ENCODE measurements at places on chromosomes 1 and 21. TPM values are rescaled to one million over a fixed set of nuclear protein-coding genes. Genes with fewer than 3 reads are reported as not detected.
A peak's percentile ranks its signal among the peaks of the same experiment; 100 is the strongest.

- no peak for DNase-seq
These were observed 70.5 kb downstream of the CD2 start for GRCh38 chr1:116824631-116825206.

GRCh38 chr1:209383907-209384709 is 199.4 kb upstream of the CAMK1G start:
- DNase-seq, result no peak

GRCh38 chr1:97562081-97562480 is 358.8 kb downstream of the DPYD start:
- no peak for DNase-seq

ATAD3B gene
- total RNA-seq, result 16.6 TPM

CTSS gene
- total RNA-seq, result 51.7 TPM

NCAM2 gene
- 0.38 TPM for total RNA-seq

GRCh38 chr1:184176058-184176457 is 124.5 kb downstream of the TSEN15 start:
- no peak for DNase-seq

- DNase-seq, result no peak
These were observed 13.3 kb upstream of the PLCH2 start for GRCh38 chr1:2462819-2463218.

DPH2 gene
- total RNA-seq, result 18.8 TPM

DNA sequence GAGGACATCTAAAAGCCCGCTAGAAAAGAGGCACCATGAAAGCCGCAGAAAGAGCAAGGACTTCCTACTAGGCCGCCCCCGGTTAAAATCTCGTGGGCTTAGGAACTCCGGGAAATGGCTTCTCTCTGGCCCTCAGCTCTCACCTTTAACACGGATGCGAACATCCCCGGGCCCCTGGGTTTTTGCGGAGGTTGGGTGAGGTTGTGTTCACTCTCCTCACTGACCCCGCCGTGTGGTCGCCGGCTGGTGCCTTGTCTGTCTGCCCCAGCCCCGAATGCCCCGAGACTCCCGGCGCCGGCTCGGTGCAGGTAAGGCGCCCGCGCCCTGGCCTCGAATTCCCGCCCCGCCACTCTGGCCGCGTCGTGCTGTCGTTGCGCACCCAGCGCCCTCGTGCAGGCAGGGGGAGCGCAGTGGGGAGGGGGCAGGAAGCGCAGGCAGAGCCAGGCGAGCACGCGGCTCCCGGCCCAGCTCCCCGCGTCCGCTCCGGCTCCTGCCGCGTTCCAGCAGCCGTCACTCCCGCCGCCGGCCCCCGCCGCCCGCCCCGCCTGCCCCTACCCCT is at the start of gene SHISAL2A:
TSS of gene SHISAL2A (plus strand) at position 437 of the 559 bp plus-strand sequence. CDS start 326 bp downstream, outside the sequence.
- no peak for DNase-seq

DNA sequence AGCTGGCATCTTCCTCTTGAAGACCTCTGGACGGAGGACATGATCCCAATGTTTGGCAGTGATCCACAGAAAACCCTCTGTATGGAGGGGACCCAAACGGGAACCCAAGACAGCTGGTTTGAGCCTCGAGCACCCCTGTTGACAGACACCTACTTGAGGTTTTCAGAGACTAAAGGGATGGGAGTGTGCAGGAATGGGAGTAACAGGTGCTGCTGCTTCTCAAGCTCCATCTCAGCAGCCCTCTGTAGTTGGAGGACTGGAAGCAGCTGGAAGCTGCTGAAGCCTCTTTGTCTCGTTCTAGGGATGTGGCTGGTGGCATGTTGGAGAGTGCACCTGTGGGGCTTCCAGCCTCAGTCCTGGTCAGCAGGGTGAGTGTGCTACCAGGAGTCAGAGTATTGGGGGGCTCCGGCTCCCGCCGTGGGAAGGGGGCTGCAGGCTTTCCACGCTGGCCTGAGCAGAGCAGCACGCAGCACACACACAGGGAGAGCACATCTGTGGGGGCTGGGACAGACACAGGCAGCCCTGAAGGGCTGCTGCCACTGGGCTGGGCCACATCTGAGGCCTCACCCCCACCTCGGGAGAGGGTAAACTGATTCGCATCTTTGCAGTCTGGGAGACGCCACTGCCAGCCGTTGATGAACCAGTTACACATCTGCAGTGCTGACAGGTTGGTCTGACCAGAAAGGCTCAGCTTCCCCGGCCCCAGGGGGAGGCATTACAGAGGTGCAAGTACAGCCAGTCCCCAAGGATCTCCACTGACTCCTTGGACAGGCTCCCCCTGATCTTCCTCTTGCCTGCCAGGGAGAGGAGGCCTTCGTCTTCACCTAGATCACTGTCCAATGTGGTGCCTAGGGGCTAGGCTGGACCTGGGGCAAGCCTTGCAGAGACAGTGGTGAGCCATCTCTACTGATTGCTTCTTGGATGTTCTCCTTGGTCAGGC is 56.6 kb downstream of the ADSS2 start:
- DNase-seq, result no peak

DNA sequence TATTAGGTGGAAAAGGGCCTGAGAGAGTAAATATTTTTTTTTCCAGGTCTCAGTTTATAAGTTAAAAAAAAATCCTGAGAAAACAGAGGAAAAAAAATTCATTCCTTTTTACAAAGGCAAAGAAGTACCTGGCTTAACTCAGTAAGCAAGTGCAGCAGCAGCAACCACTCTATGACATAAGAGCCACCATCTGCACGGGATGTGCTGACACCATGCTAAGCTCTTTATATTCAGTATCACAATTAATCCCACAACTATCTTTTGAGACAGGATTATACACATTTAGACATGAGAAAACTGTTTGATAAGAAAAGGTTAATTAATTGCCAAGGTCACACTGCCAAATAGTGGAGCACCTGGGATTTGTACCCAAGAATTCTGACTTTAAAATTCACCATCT is 13.4 kb upstream of the DPT start:
- DNase-seq, result no peak

- peak; percentile 35 for DNase-seq
These were observed 8.8 kb upstream of the ABCB10 start for GRCh38 chr1:229567109-229567868.

- DNase-seq, result no peak
These were observed 10.6 kb upstream of the RAVER2 start for GRCh38 chr1:64734287-64734652.

RGSL1 gene
- not detected for total RNA-seq

GRCh38 chr1:1510912-1511532 is 940 bp upstream of the ATAD3A start:
- DNase-seq, result peak; percentile 42

DNA sequence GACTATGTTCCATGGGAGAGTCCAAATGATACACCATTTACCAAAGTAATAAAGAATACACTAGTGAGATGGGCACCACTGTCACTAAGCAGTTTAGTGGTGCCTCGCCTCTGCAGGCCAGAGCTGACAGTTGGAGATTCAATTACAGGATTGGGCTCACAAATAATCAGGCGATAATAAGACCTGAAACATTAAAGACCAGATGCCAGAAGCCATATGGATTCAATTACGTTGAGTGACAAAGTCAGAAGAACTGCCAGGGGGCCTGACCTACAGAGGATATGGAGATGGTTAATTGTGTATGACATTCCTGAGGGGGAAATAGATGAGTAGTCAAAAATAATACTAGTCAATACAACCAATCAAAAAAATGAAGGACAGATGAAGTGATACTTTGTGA is 65.2 kb upstream of the ST6GALNAC5 start:
- no peak for DNase-seq

GRCh38 chr1:147514233-147514632 is 27.1 kb upstream of the BCL9 start:
- no peak for DNase-seq

GRCh38 chr1:3669421-3669821 is 17.1 kb downstream of the TP73 start:
- DNase-seq, result no peak

DAP3 gene
- total RNA-seq, result 38.0 TPM

- DNase-seq, result no peak
These were observed 8.9 kb downstream of the SLC6A17 start for GRCh38 chr1:110159168-110159567.

DNA sequence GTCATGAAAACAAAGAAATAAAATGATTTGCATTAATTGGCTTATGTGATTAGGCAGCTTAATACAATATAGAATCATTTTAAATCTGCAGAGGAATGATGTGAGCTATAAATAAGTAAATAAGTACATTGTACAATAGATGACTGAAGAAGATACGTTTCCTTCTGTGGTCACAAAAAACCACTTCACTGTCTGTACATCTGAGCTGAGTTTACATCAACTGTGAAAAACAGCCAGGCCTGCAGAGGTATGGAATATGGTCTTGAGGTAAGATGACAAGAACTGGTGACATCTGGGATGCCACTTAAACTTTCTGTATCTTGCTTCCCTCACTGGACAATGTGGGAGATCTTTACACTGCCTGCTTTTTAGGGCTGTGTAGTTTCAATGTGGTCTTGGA is 130.0 kb upstream of the BEND5 start:
- no peak for DNase-seq

- no peak for DNase-seq
These were observed 115.2 kb downstream of the ROR1 start for GRCh38 chr1:63888984-63889383.

FAM89A gene
- 20.0 TPM for total RNA-seq

GRCh38 chr1:40315795-40316594 is 1.1 kb downstream of the COL9A2 start:
- peak; percentile 17 for DNase-seq

DNA sequence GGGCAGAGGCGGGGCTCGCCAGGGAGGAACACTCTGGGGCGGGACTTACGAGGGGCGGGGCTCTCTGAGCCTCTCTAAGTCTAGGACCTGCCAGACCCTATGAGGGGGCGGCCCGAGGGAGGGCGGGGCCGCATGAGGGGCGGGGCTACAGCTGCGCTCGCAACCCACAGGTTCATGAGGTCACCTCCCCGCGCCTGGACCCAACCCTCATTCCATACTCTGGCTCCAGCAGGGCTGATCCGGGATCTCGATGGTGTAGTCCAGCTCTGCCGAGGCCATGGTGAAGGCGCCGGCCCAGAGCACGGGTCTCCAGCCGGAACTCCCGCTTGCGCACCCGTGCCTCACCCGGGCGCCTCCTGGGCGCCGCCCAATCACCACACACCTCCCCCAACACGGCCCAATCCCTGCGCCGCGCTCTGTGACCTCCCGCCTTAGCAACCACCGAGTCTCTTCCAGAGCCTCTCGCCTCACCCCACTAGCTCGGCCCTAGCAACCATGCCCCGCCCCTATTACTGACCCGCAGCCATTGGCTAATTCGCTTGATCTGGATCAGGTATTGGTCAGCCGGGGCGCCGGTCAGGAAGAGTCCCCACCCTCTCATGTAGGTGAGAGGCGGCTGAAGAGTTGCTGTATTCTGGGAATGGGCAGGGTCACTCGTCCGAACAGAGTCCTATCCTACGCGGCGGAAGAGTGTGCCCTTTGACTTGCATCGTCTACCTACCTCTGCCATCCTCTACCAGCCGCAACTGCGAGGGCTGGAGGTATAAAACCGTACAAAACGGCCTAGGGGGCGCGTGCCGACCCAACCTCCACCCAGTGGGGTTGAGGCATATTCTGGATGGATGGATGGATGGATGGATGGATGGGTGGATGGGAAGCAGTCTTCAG is at the start of the genes ARMH1 and TMEM53:
TSS of gene ARMH1 (plus strand) at position 602 of the 888 bp plus-strand sequence. CDS start 14,984 bp downstream, outside the sequence.
TSS of gene TMEM53 (minus strand) at position 369 of the 888 bp plus-strand sequence. CDS start at position 279, 90 bp downstream.
- DNase-seq, result peak; percentile 98

DNA sequence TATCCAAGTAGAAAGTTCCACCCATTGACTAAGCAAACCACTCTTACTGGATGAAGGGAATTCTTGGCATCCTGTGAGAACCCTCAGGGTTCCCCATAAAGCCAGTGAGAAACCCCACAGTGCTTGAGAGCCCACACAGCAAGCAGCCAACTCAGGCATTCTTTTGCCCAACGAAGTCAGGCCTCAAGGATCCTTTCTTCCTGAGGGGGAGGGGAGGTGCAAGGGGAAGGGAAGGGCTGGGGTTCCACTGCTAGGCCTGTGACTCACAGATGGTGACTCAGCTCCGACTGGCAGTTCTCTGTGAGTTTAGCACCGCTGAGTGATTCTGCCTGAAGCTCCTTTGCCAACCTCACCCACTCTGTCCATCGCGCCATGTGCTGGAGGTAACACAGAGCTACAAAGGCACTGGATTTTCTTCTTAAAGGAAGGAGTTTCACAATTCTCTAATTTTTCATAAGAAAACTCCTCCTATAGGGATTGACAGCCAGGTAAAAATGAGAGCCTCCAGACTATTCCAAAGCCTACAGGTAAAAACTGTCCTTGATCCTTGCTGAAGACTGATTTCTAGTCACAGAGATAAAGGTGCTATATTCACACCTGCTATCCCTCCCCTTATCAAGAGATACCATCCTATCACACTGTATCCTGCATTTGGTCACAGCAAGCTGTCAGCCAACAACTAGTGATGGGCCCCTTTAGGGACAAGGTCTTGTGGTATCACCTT is 4.8 kb downstream of the ENO1 start:
- DNase-seq, result peak; percentile 97

SIM2 gene
- not detected for total RNA-seq

GRCh38 chr1:30805304-30806003 is 47.9 kb upstream of the LAPTM5 start:
- DNase-seq, result no peak

GRCh38 chr1:101683561-101683960 is 313.2 kb downstream of the OLFM3 start:
- DNase-seq, result no peak

- DNase-seq, result no peak
These were observed 400.0 kb downstream of the MATN1 start for GRCh38 chr1:30323352-30323751.

- DNase-seq, result no peak
These were observed 301.7 kb downstream of the GRIK1 start for GRCh38 chr21:29638138-29638537.

DNA sequence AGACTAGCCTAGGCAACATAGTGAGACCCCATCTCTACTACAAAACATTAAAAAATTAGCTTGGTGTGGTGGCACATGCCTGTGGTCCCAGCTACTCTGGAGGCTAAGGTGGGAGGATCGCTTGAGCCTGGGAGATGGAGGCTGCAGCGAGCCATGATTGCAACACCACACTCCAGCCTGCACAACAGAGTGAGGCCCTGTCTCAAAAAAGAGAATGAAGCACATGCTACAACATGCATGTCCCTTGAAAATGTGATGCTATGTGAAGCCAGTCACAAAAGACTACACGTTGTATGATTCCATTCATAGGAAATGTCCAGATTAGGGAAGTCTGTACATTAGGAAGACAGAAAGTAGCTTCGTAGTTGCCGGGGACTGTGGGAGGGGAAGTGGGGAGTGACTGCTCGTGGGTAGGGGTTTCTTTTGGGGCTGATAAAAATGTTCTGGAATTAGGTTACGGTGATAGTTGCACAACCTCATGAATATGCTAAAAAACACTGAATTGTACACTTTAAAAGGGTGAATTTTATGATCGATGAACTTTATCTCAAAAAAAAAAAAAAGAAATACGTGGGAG is 202.1 kb downstream of the KAZN start:
- no peak for DNase-seq

GREM2 gene
- not detected for total RNA-seq

GRCh38 chr1:16191309-16191708 is 21.1 kb downstream of the ARHGEF19 start:
- DNase-seq, result no peak

OR6K3 gene
- total RNA-seq, result not detected

- DNase-seq, result no peak
These were observed 340.1 kb upstream of the PLXNA2 start for GRCh38 chr1:208584167-208584755.

GRCh38 chr1:233020426-233020825 is 70.0 kb downstream of the NTPCR start:
- DNase-seq, result no peak
